ENCODE measurements at places on chromosomes 4 and X.

DNA sequence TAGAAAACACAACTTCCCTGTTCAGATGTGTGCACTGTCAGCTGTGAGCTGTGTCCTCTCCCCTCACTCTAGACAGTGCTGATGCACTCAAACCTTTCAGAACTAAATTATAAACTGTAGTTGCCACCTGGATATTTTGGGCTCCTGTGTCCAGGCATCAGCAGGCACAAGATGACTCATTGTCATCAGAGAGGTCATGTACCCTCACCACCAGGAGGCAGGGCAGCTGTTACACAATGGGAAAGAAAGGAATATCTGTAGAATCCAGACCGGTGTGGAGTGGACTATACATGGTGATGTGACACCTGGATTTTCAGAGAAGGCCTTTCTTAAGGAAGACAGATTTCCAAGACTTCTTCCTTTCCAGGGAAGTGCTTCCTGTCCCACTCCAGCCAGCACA is 854.4 kb upstream of the AGA start:
- DNase-seq: no peak

DNA sequence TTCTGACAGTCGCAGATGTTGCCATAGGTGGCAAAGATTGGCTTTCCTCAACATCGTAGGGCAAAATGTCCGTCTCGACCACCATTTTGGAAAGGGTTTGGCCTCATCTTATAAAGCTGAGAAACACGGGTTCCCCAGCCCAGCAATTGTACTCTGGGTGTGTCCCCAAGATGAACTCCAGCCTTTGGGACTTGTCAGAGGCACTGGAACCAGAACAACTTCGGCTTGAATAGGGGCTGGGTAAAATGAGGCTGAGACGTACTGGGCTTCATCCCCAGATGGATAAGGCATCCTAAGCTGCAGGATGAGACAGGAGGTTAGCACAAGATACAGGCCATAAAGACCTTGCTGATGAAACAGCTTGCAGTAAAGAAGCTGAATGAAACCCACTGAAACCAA is 151.9 kb downstream of the CRLF2 start:
- no peak for DNase-seq

- no peak for DNase-seq
Measured at GRCh38 chrX:52082578-52082977, 13.6 kb upstream of the MAGED4B start.

DNA sequence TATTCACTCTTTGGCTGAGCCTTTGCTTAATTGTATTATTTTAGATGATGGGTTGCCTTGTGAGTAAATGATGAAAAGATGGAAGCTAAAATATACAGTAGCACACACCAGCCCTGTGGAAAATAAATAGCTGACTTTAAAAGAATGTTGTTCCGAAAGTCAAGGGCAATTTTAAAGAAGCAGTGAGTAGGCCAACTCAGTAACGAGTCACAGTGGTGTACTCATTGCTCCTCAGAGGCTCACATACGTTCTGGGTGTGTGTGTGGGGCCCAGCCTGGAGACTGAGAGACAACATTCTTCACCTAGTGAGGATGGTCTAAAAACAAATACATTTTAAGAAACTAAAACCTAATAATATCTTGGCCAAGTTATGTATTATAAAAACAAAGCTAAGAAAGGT is 640.3 kb downstream of the TRIML1 start:
- no peak for DNase-seq

DNA sequence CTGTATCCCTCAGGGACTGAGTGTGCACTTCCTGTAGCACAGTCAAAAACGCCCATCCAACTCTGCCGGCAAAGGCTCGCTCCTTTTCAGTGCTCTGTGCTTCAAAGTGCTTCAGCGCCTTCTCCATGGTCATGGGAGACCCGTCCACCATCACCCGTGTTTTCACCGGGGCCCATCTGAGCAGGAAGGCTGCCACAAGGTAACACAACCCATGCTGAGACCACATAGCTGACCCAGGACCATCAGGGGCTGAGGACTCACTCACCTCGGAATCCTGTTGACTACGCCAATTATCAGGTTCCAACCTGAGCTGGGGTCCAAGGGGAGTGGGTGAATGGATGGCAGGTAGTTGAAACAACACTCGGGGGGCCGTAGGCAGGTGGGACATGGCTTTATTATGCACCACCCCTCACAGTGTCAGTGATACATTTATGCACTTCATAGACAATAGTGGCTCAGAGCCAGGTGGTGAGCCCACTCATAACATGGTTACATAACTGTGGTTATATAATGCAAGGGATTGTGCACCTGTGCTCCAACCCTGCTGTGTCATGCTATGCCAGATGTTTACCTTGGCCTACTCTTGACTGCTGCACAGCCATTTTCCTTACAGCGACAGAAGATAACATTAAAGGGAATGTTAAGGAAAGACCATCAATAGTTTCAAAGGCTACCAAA is 227.8 kb downstream of the ADGRL3 start:
- DNase-seq: no peak

GRCh38 chr4:77579406-77580076 is 26.1 kb upstream of the CXCL13 start:
- no peak for DNase-seq

DNA sequence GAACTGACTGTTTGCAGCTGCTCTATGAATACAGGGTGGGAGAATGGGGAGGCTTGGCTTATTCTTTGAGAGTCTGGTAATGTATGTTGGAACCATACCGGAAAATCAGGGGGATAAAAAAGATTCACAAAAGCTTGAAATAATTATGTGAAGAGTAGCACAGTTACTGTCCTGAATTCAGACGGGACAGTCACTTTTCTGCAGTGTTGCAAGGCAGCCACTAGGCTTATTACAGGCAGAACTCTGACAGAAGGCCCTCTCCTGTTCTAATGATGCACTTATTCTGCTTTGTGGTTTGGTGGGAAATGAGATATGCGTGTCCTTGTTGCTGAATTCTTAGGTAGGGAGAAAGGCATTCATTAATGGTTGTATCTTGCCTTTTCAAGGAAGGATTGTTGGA is 37.2 kb downstream of the GUCY1B1 start:
- DNase-seq: no peak

- DNase-seq: no peak
Measured at GRCh38 chr4:142840516-142841123, 5.5 kb downstream of the INPP4B start.
